ENCODE measurements at places on chromosomes 3 and 15.

GRCh38 chr15:89611317-89611716 is 36.0 kb downstream of the TICRR start:
- DNase-seq, result no peak

- DNase-seq, result no peak
Observed at GRCh38 chr3:132432639-132433038, 15.3 kb downstream of the DNAJC13 start.

DNA sequence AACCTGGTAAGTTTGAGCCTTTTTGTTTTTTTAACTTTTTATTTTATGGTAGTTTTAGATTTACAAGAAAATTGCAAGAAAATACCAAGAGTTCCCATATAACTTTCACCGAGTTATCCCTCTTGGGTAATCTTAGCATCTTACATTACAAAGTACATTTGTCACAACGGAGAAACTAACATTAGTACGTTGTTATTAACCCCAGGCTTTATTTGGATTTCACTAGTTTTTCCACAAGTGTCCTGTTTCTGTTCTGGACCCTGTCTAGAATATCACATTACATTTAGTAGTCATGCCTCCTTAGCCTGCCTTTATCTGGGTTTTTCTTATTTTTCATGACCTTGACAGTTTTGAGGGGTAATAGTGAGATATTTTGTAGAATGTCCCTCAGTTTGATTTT is 53.5 kb upstream of the KPNA4 start:
- DNase-seq, result no peak

DNA sequence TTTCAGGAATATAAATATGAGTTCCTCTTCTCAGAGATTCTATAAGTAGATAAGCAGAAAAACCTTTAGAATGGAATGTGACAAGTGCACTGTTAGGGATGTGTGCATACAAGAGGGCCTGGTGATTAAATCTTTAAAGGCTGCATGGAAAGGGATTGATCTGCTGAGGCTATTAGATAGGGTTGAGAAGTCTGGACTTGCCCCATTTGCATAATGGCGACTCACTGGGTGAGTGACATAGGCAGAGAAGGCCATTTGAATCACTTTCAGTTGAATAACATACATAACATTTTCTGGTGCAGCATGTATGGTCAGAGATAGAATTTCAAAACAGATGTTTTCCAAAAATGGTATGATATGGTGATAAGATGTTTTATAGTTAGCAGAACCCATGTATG is 156.9 kb downstream of the ZNF621 start:
- no peak for DNase-seq

GRCh38 chr15:68315495-68316031 is 38.0 kb downstream of the FEM1B start:
- no peak for DNase-seq

- no peak for DNase-seq
Observed at GRCh38 chr3:110856916-110857315, 214.7 kb upstream of the NECTIN3 start.

Data from GDM1 (cell line).